ENCODE measurements at places on chromosomes 11 and 22.
A peak's percentile ranks its signal among the peaks of the same experiment; 100 is the strongest.

DNA sequence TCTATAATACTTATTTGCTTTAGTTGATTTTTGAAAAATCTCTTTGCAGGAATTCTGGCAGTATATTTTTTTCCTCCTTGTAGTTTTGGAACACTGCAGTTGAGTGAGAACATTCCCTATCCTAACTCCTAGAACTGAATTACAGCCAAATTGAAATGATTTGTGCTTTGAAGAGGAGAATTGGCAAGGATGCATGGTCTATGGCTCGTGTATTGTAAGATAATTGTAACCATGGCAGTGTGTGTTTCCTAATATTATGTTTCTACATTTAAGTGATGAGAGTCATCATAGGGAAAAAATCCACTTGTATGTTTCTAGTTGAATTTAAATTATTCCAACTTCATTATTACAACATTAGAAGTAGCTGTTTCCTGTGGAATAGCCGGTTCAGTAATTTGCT, 80.9 kb upstream of the MYO18B start:
- no peak for DNase-seq

DNA sequence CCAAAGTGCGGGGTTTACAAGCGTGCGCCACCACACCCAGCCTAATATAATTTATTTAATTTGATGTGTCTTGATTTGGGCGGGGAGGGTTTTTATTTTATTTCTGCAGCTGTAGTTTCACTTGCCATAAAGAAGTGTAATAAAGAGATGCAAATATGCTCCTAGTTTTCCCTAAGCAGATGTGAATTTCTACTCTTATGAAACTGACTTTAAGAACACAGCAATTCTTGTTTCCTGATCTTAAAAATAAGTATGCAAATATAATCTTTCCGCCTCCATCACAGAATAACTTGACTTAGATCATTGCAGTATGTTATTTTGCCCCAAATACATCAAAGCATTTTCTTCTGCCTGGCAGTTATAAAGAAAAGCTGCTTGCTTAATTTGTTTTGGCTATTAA, 4.4 kb downstream of the SPCS2 start:
- DNase-seq = no peak

DNA sequence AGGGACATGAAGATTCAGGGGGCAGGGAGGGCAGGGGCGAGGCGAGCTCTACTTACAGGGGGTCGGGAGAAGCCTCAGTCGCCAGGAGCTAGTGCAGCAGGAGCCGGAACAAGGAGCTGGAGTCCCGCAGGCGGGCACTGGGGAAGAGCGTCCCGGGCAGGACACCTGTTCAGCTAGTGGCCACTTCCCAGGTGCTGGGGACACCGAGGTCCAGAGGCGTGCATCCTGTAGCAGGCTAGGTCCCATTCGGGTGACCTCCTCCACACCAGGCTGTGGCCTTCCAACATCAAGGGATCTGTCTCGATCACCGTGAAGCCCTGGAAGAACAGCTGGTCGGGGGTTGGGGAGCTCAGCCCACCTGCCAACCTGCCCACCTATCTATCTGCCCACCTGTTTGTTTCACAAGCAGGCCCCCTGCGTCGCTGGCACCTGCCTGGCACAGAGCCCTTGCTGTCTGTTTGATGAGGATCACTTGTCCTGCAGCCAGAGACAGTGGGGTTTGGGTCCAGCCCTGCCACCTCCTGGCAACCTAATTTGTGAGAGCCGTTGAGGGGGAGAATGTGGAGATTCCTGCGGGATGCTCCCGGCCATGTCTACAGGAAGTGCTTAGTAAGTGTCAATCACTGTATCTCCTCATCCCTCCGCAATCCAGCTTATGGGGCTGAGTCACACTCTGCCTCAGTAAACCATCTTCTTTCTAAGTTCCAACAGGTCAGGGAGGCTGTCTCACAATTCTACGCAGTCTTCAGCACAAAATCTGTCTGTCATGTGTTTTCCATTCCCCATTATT, 940.9 kb downstream of the BRD1 start:
- DNase-seq = no peak

DNA sequence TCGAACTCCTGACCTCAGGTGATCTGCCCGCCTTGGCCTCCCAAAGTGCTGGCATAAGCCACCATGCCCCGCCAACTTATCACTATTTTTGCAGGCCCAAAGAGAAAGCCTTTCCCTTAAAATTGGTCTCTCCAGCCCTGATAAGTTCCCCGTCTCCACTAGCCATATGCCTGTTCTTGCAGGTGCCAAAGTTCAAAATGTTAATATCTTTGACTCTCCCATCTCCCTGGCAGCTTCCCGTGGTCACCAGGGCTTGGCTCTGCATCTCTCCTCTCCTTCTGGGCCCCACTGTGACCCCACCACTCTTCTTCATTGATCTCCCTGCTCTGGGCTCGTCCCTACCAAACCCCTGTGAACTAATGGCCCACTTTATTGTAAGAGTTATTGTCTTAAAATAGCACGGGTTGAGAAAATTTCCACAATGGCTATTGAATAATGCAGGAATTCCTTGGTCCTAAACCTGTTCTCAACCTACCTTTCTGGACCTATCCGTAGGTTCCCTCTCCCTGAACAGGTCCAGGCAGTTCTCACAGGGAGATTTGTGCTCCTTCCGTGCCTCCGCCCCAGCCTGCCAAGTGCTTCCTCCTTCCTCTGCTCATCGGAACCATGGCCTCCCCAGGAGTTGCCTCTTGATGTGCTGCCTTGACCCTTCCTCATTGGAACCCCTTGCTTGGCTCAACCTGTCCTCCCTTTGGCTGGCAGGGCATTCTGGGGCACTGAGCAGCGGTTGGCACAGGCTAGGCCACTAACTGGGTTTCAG, 147.5 kb downstream of the DSCAML1 start:
- DNase-seq = no peak

GRCh38 chr11:14304601-14305000, 54.4 kb downstream of the RRAS2 start:
- no peak for DNase-seq

DNA sequence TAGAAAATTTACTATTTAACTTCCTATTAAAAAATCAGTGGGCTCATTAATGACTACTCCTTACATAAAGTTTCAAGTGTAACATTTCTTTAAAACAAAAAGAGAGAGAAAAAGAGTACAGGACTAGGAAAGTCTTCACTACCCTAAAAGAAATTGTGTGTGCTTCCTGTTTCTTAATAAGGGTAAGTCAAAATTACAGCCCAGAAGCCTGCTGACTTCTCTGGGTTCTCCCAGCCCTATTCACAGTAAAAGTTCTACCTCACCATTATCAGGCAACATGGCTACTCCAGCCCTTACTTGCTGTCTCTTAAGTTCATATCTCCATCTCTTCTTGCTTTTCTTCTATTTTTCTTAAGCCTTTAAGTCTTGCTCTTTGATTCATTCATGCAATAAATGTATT, 20.3 kb upstream of the ZC3H12C start:
- no peak for DNase-seq

DNA sequence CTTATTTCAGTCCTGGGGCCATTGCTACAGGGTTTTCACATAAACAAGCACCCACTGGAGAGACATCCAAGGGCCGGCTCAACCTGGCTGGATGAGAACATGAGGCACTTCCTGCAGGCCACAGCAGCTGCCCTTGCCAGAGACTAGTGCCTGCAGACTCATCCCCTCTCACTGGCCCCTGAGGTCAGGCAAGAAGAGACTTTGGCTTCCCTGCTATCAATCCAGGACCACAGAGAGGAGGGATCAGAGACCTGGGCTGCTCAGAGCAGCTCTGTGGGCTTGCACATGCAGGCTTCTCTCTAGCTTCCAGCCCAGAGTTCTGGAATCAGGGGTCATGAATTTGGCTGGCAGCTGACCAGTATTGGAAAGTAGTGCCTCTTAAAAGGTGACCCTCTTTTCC, 79.5 kb downstream of the CABIN1 start:
- DNase-seq = no peak

GRCh38 chr11:17066691-17067090, 10.8 kb downstream of the RPS13 start:
- DNase-seq = no peak

DNA sequence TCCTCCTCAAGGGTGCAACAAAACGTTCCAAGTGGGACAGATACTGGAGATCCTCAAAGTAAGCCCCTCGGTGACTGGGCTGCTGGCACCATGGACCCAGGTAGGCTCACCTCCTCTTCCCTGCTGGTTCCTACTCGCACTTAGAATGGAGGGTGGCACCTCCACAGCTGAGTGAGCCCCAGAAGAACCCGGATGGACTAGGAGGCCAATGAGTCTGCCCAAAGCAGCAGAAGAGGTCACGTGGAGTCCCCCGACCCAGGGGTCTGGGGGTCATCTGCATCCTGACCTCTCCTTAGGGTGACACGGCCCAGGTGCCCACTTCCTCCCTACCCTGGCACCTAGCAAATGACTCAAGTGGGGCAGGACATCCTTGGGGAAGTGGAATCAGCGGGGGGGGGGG, 4.4 kb downstream of the APOL1 start:
- no peak for DNase-seq

DNA sequence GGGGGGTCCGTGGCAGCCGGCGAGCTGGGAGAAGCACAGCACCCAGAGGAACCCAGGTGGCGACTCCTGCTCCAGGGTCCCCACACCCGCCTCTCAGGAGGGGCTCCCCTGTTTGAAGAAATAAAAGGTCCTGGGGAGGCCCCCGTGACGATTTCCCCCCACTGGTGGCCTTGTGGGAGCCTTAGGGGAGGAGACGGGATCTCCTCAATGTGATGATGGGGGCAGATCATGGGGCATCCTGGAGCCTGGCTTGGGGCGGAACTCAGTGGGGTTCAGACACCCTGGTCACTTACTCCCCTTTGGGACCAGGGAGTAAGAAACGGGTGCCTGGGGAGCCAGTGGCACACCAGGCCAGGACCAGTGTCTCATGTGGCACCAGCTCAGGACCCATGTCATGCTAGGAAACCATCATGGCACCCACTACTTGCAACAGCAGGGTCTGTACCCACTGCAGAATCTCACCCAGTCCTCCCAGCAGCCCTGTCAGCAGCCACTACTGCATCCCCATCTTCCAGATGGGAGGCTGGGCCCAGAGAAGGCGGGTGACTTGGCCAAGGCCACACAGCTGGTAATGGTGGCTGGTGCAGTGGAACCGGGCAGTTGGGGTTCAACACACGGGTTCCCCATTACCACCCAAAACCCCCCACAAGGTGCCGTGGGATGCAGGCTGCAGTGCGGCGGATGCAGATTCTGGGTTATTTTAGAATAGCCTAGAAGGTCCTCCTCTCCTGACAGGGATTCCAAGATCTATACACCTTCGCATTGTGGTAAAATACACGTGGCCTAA, 130.7 kb downstream of the CTTN start:
- DNase-seq = no peak

DNA sequence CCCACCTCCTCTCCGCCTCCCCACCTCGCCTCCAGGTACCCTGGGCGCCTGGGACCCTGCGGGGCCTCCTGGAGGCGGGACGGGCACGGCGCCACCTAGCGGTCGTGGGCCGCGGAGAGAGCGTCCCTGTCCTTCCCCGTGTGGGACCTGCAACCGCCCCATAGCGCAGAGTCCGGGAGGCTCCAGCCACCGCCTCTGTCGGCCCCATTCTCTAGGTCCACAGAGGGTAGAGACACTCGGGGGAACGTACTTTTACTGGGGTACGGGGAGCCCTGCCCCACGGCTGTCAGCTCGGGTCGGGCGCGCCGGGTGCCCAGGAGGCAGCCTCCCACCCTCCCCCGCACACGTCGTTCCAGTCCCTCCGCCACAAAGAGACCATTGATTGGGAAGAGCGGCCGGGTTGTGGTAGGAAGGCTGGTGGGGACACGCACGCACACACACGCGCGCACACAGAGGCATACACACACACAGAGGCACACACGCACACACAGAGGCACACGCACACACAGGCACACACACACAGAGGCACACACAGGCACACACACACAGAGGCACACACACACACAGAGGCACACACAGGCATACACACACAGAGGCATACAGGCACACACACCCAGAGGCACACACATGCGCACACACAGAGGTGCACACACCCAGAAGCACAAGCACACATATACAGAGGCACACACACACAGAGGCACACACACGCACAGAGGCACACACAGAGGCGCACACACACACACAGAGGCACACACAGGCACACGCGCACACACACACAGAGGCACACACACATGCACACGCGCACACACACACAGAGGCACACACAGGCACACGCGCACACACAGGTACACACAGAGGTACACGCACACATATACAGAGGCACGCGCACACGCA, 12.6 kb upstream of the NECTIN1 start:
- DNase-seq = peak; percentile 47

- DNase-seq = no peak
Observed at GRCh38 chr11:2158296-2158737, 2.7 kb downstream of the INS start.

DNA sequence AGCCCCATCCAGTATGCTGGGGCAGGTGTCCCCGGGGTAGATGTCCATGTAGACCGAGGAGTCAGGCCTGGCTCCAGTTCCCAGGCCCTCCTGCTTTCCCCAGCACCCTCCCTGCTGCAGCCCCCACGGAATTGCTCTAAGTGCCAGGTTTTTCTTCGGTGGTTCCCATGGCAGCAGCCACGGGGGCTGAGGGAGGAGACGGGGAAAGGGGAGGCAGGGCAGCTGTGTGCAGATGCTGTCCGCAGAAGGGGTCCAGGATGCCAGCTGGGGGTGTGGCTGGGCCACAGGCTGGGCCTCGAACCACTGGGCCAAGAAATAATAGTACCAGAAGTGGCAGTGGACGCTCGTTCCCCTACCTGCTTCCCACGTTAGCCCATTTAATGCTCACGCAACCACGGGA, 25.0 kb downstream of the SHISAL1 start:
- DNase-seq = no peak

GRCh38 chr11:91871791-91872190, 352.8 kb upstream of the FAT3 start:
- DNase-seq = no peak

DNA sequence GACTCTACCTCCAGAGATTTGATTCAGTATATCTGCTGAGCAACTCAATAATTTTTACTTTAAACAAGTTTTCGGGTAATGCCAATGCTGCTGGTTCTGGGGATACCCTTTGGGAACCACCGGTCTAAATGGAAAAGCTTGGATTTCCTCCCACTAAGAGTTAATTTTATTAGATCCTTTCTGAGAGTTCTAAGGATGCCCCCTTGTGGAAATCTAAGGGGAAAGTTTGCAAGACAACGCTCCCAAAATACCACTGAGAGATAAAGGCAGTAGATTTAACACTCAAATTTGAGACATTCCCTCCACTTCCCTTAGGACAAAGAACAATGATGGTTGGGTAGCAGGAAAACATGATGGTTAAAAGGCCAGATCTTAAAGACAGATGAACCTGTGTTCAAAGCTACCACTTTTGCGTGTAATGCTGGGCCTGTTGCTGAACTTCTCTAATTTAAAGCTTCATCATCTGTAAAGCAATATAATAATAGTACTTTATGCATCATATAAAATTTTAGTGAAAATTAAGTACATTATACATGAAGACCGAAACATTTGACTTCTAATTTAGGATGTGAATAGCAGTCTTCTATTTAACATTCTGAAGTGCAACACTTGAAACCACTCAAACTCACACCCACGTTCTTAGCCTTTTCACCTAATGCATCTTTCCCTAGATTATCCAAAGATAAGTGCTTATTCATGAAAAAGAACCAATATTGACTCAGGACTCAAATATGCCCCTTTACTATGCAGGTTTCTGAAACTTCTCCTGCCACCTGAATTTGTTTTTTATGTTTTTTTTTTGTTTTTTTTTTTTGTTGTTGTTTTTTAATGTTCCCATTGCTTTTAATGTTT, 110.1 kb upstream of the LUZP2 start:
- DNase-seq = no peak

- DNase-seq = no peak
Observed at GRCh38 chr11:110093407-110094297, 460 bp downstream of the ZC3H12C start.

Data from CD4-positive, alpha-beta T cell treated with Interleukin-6 at 100 ng/mL for 8 hours (primary cell).